ENCODE measurements at places on chromosomes 6 and 20.

GRCh38 chr6:131923356-131923755, 27.8 kb downstream of the CCN2 start:
- no peak for DNase-seq

- no peak for DNase-seq
Measured at GRCh38 chr6:13531956-13532355, 42.4 kb upstream of the SIRT5 start.

DNA sequence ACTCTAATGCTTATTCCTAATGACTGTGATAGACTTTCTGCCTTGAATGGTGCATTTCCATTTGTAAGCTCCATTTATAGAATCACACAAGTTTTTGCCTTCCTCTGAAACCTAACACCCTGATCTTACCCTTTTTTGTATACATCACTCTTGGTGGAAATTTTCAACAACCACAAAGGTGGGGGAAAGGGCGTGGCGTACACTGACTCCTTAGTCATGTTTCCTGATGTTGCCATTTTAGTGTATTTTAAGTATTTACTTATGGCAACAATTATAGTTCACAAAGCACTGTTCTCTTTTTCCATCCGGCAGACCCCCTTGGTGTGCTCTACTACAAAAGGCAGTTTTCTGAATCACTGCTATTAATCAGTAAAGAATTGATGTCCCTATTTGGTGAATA, 92.0 kb downstream of the ATXN1 start:
- DNase-seq = no peak

DNA sequence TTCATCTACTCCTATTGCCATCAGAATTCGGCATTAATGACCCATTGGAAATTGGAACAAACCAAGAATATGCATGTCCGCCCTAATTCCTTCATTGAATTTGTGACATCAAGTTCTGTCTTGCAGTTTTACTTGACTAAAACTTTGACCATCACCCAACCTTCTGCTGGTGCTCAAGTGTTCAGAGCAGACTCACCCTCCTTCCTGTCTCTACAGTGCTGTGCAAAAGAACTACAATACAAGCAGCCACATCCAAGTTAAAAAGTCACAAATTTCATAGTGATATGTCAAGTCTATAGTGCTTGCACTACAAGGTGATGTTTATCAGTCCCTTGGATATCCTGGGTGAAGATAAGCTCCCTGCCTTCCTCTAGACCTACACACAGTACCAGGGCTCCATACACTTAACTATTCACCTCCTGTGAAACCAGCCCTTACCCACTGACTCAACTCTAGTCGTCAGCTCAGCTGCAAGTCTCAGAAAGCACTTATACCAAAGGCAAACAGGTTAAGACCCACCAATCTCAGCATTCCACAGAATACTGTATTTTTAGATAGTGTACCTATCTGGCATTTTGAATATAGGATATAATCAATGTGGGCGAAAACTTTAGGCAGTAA, 23.6 kb downstream of the SNX5 start:
- DNase-seq = no peak

DNA sequence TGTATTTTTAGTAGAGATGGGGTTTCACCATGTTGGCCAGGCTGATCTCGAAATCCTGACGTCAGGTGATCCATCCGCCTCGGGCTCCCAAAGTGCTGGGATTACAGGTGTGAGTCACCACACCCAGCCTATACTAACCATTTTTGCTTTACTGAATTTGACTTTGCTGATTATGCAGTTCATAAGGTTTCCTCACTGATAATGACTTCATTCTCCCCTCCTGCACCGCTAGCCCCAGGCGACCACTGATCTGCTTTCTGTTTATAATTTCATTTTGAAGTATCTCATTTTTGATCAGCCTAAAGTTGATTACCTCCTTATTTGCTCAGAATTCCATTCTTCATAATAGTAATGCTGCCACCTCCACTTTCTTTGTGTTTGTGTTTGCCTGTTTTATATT, 48.7 kb upstream of the FAM83D start:
- no peak for DNase-seq

DNA sequence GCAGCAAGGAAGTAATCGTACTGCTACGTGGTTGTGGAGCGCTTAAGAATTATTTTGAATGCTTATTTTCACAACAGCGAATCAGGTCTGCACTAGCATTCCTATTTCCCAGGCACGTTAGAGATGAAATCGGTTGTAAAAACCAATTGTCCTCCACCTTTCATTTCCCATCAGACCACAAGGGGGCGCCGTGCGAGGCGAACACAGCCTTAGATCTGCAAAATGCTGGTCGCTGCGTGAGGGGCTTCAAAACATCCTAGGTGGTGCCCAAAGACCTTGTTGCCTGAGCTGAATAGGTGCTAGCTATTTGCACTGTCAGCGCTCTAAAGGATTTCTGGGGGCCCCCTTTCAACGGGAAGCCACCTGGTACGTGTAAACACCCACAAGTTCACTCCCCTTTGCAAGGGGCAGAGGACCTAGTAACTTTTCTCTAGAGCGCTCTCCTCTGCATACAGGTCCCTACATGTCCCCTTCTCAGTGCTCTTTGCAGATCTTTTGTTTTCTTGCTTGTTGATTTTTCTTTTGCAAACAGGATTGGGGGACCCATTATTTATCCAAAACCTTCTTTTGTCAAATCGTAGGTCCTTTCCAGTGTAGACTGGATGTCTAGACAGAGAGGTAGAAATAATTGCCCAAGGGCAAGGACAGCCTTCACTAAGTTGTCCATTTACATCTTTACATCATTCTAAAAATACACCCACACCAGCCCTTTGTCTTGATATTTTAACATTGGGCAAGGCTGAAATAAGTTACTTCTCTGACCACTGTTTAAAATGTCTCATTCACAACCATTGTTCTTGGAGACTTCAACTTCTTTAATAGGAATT, 59.8 kb downstream of the NEDD9 start:
- DNase-seq = peak; percentile 10

DNA sequence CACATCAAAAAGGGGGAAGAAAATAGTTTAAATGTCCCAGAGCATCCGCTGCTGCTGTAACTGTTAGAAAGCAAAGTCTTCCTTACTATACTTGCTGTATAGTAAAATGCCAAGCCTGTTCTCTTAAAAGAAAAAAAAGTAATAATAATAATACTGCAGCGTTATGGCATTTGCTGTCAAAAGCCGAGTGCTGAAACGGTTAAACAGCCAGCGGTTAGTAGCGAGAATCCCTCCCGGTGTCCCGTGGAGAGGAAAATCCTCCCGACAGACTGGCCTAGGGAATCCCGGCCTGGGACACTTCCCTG, 19.5 kb upstream of the NFATC2 start:
- no peak for DNase-seq

- no peak for DNase-seq
Measured at GRCh38 chr6:82569022-82569421, 205.4 kb downstream of the TPBG start.

- DNase-seq = no peak
Measured at GRCh38 chr6:122289762-122290539, 109.5 kb upstream of the HSF2 start.

- no peak for DNase-seq
Measured at GRCh38 chr20:22506827-22507226, 77.5 kb downstream of the FOXA2 start.

DNA sequence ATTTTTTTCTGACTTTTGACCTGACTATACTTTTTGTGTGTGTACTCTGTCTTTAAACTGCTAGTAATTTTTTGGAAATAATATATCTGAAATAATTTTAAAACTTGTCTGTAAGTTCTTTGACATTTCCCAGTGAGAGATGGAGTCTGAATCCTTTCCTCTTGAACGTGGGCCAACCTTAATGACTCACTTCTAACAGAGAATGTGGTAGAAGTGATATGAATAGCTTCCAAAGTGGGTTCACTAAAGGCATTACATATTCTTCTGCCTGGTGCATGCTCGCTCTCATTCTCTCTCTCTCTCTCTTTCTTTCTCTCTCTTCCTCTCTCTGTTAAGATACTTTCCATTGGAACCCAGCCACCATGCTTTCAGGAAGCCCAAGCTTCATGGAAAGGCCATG, 108.7 kb upstream of the FERMT1 start:
- no peak for DNase-seq
